ENCODE measurements at places on chromosomes 12 and 14. TPM values are rescaled to one million over a fixed set of nuclear protein-coding genes. Genes with fewer than 3 reads are reported as not detected.

The CISTR gene
- not detected for total RNA-seq

The OR11H6 gene
- total RNA-seq = not detected

The NTF3 gene
- not detected for total RNA-seq

The MAP3K9 gene
- 11.2 TPM for total RNA-seq

The UBE3B gene
- 38.7 TPM for total RNA-seq

The PMCH gene
- not detected for total RNA-seq

The PSME2 gene
- 131 TPM for total RNA-seq

The RITA1 gene
- total RNA-seq = 20.0 TPM

DNA sequence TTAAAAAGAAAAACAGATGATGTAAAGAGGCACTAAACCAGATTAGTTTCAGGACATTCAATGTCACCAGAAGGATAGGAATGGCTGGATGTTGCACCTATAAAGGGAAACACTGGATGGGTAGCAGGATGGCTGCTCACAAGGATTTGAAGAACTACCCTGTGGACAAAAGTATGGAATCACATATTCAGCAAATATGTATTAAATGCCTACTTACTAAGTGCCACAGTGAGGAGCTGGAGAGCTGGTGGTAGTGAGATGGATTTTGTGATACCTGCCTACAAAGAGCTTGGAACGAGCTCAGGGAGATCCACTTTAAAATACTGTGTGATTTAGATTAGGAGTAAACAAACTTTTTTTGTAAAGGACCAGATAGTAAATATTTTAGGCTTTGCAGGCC, 316.2 kb downstream of the PAWR start:
- no peak for DNase-seq

DNA sequence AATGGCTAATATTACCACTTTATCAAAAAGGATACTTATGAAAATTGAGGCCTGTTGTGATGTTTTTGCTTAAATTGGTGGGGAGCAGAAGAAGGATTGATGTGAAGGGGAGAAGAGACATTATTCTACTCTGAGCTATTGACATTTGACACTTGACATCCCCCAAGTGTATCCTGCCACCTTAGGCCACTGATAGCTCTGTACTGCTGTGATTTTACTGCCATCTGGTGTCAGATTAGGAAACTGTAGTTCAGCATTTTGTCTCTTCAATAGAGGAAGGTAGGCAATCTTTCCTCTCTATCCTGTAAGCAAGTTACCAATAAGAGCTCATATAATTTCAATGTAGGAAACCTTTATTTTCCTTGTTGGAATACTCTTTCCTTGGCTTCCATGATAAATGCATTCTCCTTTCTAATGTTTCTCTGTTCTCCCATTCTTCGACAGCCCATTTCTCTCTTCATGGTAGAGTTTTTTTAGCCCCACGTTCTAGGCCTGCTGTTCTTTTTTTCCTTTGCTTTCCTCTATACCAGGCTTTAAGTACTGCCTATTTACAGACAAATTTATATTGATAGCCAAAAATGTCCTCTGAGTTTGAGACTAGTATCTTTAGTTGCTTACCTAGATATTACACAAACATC, 46.3 kb downstream of the PPHLN1 start:
- peak; percentile 14 for DNase-seq

GRCh38 chr14:24965934-24966578, 83.9 kb downstream of the STXBP6 start:
- DNase-seq = no peak

- no peak for DNase-seq
Observed at GRCh38 chr14:58077621-58078020, 74.4 kb downstream of the ARMH4 start.

- DNase-seq = no peak
Observed at GRCh38 chr12:87464565-87464964, 564.6 kb downstream of the C12orf50 start.

DNA sequence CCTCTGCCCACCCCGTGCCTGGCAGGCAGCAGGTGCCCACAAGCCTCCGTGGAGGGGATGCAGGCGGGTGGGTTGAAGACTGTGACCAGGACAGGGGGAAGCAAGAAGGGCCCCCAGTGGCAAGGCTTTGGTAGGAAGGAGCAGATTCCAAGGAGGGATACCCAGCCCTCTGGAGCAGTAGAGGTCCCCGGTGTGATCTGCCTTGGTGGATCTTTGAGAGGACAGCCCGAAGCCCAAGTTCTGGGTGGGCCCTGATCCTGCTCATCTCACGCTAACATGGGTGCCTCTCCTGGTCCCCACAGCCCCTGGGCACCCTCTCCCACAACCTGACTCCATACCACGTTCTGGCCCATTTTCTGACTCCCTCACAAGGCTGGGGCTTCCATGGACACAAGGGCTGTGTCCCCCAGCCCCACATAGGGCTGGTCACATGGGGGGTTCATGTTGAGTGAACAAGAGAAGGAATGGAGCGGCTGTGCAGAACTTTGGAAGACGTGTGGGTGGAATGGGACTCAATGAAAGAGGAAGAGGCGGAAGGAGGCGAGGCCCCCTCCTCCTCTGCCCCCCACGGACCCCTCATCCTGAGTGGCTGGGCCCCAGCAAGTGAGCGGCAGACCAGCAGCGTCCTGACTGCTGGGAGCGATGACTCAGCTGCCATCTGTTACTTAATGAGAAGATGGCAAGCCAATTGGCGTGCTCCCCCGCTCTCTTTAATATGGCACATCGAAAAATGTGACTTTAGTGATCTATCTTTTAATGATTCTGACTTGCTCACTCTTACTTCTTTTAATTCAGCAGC, 77.0 kb upstream of the BCL11B start:
- no peak for DNase-seq

GRCh38 chr12:116116650-116117424, 160.7 kb downstream of the MED13L start:
- no peak for DNase-seq

GRCh38 chr14:103109535-103110441, 13.5 kb upstream of the TNFAIP2 start:
- no peak for DNase-seq

DNA sequence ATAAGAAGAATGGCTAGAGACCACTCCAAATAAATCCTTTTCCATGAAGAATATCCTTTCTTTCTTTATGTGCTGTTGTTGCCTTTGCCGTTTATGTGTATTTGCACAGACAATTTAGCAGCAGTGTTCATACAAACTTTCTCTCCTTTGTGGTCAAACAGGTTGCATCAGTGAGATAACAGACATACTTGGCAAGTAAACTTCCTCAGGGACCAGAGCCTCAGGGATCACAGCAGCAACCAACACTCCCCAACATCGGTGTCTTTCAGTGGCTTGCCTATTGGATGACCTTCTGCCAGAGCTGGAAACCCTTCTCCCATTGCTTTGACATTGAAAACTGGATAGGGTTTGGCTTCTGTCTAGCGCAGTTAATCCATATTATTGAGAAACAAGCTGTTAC, 252.2 kb downstream of the BTG1 start:
- DNase-seq = no peak

- DNase-seq = no peak
Observed at GRCh38 chr14:69948351-69948750, 69.1 kb downstream of the SMOC1 start.

GRCh38 chr14:105864651-105865265, 338.4 kb downstream of the TMEM121 start:
- no peak for DNase-seq

GRCh38 chr12:103696101-103696500, 109.0 kb downstream of the STAB2 start:
- DNase-seq = no peak

- no peak for DNase-seq
Observed at GRCh38 chr12:93689076-93689834, 12.1 kb downstream of the CRADD start.

DNA sequence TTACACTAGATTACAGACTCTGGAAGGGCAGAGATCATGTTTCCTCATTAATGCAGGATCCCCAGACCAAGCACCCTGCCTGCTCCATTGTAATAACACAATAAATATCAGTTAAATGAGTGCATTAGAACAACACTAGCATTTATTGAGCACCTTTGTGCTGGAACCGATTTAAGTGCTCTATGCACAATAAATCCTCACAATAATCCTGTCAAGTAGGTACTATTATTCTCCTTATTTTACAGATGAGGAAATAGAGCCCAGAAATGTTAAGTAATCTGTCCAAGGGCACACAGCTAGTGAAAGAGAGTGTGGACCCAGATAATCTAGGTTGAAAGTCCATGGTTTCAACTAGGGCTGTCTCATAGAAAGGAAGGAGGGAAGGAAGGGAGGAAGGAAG, 69.8 kb downstream of the MAP1LC3B2 start:
- no peak for DNase-seq

DNA sequence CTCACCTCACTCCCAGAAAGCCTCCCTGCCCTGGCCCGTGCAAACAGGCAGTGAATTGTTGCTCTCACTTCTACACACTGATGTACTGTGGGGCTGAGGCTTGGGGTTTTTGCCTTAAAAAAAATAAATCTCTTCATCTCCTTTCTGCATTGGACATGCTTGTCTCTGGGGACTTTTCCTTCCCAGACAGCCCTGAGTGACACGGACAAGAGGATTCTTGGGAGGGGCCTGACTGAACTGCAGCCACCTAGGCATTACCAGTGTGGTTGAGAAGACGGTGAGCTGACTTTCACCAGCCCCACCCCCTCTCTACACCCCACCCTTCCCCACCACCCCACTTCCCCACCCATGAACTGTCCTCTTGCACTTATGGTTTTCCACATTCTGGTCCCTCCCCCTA, 51.6 kb upstream of the PARP11 start:
- no peak for DNase-seq

GRCh38 chr12:124140944-124141486, 153.9 kb upstream of the RFLNA start:
- no peak for DNase-seq

- no peak for DNase-seq
Observed at GRCh38 chr14:91327661-91328312, 83.3 kb upstream of the GPR68 start.

DNA sequence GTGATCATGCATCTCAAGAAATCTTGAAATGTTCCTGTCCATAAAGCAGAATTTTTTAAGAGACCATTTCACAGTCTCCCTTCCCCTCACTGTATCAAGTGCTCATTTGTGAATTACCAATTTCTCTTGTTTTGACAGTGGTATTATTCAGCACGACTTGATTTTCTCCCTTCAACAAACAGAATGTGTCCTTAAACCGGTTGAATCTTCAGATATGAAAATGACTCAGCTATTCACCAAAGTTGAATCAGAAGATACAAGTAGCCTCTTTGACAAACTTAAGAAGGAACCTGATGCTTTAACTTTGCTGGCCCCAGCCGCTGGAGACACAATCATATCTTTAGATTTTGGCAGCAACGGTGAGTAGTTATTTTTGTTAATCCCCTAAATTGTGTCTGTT, 25.5 kb upstream of the SNAPC1 start:
- no peak for DNase-seq

DNA sequence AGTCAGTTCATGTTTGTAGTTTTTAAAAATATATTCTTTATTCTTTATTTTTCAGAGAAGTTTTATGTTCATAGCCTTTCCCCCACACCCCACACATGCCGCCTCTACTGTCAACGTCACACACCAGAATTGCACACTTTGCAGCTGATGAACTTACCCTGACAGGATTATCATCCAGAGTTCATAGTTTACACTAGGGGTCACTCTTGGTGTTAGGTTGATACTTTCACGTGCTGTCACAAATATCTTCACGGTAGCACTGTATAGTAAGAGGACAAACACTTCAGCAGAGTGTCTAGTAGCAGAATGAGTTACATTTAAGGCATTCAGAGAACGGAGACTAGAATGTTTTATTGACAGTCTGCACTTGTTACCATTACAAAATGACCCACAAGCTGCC, 5.1 kb downstream of the DPPA3 start:
- DNase-seq = no peak

DNA sequence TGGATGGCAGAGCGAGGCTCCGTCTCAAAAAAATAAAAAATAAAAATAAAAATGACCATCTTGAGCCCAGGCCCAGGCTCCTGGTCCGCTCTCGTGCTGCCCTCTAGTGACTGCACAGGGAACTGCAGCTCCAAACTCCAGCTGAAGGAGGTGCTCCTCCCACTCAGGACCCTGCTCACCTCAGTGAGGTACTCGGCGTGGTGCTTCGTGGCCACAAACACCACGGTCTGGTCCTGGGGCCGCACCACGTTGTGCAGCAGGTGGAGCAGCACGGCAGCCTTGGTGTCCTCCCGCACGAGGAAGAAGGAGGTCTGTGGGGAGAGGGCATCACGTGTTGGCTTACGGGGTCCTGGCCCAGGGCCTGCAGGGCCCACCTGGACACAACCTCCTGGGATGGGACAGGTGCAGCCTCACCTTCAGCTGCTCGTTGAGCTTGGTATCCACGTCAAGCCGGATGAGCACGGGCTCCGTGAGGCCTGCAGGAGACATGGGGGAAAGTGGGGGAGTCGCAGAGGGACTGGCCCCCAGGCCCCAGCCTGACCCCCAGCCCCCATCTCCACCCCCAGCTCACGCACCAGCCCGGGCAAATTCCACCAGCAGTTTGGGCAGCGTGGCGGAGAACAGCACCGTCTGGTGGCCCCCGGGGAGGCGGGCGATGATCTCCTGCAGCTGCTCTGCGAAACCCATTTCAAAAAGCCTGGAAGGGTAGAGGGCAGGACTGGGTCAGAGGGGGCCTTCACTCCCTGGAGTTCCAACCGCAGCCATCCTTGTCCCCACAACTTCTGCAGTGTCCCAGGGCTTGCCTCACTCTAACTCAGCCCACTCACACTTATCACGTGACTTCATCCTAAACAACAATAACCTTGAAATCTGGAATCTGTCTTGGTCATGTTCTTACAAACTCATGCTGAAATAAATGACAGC, 10.6 kb downstream of the DDX54 start:
- peak; percentile 83 for DNase-seq

GRCh38 chr14:93269341-93270068, 62.4 kb downstream of the UBR7 start:
- DNase-seq = no peak

DNA sequence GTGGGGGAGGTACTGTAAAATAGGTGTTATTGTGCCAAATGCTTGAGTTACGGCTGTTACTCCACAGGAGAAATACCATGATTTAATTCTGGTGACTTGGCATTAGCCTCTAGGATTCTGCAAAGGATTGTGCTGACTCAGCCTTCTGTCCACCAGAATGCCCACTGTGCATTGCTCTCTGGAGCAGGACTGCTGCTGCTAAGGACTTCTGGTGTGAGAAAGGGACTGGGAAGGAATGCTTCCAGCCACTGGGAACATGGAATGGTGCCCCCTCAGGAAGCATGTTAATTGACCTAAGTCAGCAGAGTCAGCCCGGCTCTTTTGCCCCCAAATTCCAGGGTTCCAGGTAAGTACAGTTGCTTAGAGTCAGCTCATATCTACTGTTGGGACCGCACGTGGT, 32.9 kb downstream of the ZFHX2 start:
- no peak for DNase-seq

DNA sequence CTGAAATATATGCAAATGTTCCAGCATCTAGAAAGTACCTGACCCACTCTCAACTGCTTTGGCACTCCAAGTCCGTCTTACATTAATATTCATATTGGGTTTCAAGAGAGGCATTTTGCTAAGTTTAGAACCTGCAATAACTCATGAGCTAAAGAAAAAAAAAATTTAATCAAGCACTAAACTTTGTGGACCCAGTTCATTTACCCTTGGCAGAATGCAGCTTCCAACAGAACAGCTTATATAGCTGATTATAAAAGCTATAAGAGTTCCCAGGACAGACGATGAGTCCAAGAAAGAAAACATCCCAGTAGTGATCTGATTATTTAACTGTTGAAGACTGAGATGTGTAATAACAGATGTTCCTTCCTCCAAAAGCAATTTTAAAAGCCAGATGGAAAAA, 592.0 kb downstream of the KCNH5 start:
- no peak for DNase-seq
